ENCODE measurements at places on chromosomes 13 and 19.
A peak's percentile ranks its signal among the peaks of the same experiment; 100 is the strongest.

DNA sequence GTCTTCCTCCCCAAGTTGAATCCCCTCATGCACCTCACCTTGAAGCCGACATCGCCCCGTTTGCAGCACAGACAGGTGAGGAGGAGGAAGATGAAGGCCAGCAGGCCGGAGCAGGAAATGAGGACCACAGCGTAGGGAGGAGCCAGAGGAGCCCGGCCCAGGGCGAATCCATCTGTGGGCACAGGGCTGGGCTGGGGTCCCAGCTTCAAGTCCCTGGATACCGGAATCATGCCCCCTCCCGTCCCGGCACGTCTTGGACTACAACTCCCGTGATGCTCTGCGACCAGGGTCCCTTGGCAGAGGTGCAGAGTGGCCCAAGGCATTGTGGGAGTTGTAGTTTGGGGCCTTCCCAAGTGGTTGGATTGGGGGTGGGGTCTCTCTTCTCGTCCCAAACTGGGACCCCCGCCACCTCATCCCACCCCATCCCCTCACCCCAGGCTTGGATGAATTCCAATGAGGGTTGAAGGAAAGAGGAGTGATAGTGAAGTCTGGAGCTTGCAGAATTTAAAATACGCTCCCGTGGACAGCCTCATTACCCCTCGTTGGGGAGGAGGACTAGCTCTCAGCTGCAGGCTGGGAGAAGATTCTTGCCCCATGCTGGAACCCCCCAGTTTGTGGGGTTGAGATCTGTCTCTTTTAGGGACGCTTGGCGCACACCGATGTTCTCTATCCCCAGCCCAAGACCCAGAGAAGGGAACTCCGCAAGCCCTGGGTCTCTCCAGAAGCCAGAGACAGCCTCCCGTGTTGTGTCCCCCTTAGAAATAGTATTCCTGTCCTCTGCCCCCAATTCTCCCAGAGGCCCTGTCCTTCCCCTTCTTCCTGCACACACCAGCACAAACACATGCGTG, 990 bp downstream of the LMTK3 start:
- peak; percentile 60 for DNase-seq

DNA sequence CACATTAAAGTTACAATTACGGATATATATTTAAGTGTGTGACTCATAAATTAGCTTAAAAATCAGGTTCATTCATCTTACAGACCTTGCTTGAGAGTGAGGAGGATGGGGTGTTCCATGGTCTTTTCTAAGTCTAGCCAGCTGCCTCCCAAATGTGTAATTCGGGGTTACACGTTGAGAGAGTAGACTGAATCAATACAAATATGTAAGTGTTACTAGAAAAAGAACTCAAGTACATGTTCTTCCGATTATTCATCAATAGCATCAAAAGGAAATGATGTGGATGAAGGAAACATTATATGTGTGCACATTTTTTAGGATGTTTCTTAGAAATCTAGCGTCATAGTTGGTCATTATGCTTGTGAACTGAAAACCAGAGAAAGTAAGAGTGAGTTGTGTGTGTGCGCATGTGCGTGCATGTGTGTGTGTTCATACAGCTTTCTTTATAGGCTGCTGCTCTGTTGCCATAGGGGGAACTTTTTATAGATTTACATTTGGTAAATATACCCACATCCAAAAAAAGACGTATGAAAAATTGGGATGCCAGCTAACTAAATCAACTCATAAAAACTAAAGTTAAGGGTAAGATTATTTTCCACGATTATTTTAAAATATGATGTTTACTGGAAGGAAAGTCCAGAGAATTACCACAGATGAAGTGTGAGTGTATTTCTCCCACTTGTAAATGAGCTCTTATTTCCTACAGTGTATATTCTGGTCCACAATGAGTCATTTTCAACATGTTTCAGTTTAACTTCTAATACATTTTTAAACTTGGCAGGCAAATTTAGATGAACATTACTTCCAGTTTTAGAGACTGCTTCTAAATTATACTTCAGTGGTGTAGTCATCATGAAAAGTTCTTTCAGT, 82.4 kb downstream of the PIBF1 start:
- DNase-seq: no peak

DNA sequence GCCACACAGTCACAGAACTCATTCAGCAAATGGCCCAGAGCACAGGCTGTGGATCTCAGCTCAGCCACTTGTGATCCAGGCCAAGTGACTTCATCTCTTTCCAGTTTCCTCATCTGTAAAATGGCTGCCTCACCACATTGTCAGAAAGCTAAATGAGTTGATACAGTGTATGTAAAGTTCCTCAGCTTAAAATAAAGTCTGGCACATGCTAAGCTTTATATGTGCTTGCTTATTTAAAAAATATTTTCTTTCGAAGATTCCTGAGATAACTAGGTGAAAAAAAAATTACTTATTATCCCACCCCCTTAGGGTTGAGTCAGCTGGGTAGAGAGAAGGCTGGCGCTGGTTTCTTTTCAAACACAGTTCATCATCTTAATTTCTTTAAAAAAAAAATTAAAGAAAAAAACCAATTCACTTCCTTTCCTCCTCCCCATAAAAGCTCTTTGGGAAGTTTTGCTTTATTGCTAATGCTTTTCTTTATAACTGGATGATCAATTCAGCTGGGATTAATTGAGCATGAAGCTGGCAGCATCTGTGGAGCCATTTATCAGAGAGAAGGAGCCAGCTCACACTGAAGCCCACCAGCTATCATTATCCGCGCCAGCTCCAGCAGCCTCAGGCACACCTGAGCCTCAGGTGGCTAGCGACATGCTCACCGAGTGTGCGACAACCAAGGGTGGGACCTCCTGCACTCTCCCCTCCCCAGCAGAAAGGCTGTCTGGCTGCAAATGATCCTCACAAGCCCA, 354.9 kb downstream of the FOXO1 start:
- no peak for DNase-seq

- no peak for DNase-seq
Measured at GRCh38 chr19:9757544-9758501, 10.7 kb downstream of the ZNF846 start.

DNA sequence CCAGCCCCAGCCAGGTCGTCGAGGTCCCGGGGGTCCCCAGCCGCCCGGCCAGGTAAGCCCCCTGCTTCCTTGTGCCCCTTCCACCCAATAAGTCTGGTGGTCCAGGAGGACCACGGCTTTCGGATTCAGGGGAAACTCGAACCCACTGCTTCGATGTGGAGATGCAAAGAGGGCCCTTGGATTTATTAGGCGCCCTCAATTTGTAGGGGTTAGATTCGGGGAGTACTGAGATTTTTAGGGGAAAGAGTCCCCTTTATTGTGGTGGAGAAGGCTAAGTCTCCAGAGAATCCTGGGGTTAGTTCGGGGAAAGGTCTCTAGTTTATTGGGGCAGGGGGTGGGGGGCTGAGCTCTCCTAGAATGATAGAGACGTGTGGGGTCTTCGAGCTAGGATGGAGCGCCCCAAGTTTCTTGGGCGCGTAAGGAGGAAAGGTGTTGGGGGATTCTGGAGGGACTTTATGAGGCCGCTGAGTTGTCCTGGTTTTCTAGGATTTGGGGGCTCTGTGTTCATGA, 3.8 kb upstream of the LTBP4 start:
- no peak for DNase-seq

GRCh38 chr19:4543842-4544647, 4.2 kb upstream of the LRG1 start:
- DNase-seq: no peak

DNA sequence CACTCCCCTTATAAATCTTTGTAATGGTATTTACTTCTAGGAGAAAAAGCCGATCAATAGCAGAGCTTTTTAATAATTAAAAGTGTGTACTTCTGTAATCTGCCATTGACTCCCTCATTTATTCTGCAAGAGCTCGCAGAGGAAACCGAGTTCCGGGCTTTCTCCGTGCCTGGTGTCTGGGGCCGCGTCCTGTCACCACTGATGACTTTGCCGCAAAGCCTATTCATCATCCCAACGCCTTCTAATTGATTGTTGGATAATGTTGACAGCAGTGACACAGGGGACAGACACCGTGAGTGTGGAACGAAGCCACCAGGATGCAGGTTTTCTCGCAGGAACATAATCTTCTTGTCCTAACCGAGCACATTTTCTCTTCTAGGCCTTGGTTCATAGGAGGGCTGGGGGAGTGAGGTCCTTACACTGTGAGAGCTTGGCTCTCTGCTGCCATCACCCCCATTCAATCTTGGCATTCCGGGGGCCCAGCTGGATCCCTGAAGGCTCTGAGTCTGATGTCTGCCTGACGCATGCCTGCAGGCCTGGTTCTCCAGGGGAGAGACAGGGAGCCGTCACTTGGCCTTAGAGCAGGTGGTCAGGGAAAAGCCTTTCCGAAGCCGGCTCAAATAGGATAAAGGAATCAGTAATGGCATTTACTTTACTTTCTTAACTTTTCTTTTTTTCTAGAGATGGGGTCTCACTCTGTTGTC, 110.3 kb downstream of the KDM4B start:
- no peak for DNase-seq

DNA sequence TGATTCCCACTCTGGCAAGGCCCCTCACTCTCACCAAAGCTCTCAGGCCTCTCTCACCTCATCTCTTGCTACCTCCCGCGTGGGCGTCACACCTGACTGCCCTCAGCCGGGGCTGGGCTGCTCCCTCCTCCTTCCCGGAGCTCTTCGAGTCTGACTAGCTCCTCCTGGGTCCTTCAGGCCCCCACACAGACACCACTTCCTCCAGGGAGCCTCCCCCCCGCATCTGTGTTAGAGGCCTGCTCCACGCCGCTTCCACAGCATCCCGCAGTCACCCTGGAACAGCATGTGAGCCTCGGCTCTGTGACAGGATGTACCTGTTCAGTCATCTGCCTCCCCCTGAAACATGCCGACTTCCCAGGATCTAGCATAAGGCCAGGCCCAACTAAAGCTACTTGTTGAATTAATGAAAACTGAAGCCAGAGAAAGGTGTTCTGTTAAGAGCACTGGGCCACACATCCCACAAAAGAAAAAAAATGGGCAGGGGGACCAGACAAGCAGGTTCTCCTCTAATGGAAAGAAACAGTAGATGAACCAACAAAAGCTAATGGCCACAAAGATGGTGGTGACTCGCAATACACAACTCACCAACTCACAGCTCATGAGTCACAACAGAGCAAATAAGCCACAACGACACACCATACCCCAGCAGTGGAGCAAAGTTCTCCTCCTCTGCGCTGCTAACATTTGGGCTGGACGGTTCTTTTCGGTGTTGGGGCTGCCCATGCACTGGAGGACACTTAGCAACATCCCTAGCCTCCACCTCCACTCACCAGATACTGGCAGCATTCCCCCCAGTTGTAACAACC, 3.0 kb downstream of the PPP6R1 start:
- no peak for DNase-seq

GRCh38 chr19:5075597-5075996, 106.7 kb downstream of the KDM4B start:
- DNase-seq: no peak

DNA sequence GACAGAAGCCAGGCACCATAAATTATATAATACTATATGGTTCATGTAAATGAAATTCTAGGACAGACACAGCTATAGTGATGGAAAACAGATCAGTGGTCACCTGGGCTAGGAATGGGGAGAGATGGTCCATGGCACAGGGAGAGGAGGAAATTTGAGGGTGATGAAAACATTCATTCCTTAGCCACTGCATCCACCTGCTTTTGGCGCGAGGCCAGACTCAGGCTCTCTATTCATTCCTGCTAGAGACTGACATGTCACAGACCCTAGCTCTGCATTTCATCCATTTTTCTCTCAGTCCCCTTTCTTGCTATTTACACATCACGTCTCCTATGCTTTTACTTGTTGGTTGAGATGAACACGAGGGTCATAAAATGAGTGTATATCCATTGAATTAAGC, 628.3 kb upstream of the SLC10A2 start:
- no peak for DNase-seq

- DNase-seq: no peak
Measured at GRCh38 chr13:29524176-29524575, 71.3 kb downstream of the SLC7A1 start.

- DNase-seq: no peak
Measured at GRCh38 chr13:45220403-45220802, 19.6 kb upstream of the KCTD4 start.

DNA sequence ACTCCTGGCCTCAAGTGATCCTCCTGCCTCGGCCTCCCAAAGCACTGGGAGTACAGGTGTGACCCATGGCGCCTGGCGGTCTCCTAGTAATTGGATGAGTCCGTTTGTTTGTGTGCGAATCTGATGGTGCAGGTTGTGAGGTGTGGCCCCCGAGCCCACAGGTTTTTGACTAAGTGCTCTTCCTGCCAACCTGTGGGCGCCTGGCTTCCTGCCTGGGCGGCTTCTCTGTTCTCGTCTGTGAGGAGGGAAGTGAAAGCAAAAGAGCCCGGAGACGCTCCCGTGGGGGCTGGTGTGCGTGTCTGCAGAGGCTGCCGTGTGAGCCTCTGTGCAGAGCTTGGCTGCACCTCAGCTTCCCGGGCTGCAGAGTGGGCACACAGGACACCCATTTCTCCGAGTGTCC, 10.0 kb downstream of the ARHGAP45 start:
- DNase-seq: peak; percentile 92

GRCh38 chr13:90999401-90999800, 348.1 kb upstream of the MIR17HG start:
- no peak for DNase-seq

- no peak for DNase-seq
Measured at GRCh38 chr13:110869231-110869804, 45.6 kb downstream of the ANKRD10 start.

DNA sequence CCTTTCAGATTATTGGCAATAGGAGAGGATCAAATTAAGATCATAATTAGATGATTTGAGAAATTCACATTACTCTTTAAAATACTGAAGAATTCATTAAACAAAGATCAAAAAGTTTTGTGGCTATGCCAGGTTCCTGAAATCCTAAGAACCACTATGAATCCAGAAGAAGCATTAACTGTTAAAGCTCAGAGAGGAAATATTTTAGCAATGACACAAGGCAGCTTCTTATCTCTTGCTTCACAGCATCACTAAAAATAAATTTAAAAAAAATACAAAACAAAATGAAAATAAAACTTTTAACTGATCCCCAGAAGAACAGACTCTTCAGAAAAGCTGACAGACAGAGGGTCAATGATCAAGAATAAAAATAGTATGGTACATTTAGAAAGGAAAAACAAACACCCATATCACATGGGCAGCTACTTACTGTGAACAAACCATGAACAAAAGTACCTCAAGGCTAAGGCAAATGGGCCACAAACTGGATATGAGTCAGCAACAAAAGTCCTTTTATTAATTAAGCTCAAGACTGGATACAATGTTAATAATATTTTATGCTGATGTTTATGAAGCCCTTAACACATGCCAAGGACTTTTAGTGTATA, 19.6 kb downstream of the RNF6 start:
- DNase-seq: no peak

GRCh38 chr13:60158321-60158801, 5.4 kb downstream of the DIAPH3 start:
- no peak for DNase-seq

- DNase-seq: no peak
Measured at GRCh38 chr19:12611361-12611699, 610 bp downstream of the ZNF791 start.

- no peak for DNase-seq
Measured at GRCh38 chr13:40215311-40215710, 451.1 kb downstream of the FOXO1 start.

DNA sequence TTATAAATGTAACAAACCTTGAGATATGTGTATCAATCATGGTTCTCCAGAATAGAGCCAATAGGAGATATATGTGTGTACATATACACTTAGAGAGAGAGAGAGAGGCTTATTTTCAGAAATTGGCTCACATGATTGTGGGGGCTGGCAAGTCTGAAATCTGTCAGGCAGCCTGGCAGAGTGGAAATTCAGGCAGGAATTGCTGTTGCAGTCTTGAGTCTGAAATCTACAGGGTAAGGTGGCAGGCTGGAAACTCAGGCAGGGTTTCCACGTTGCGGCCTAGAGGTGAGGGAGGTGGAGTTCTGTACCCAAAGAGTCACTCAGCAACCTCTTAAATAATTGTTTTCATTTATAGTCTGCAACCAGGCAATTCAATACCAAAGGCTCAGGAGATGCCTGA, 218.4 kb downstream of the B3GLCT start:
- no peak for DNase-seq

Measured in effector memory CD4-positive, alpha-beta T cell (primary cell).